ENCODE measurements at places on chromosomes 7 and 10.

GRCh38 chr7:1105189-1105588, 17.3 kb downstream of the GPER1 start:
- H3K4me1 ChIP-seq = peaks cover 12% of the 10 kb centered on the region
- no peaks in the 10 kb centered on the region for H3K36me3 ChIP-seq
- H3K27ac ChIP-seq = no peak overlapping the region
- H3K27me3 ChIP-seq = no peaks in the 10 kb centered on the region
- no peak overlapping the region for H3K4me3 ChIP-seq
- no peak for DNase-seq

DNA sequence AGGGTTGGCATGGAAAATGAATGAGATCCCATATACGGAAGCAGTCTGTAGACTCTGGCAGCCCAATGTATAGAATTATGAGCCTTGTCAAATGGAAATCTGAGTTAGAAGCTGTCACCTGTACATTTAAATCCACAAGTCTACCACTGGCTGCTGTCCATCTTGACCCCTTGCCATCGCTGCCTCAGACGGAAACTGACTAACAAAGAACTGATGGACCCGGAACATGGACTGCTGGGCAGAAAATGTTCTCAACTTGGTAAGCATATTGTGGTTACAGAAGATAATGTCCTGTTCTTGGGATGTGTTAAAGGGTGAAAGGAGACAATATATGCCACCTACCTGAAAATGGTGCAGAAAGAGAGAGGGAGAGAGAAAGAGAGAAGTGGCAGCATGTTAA, 37.5 kb downstream of the PARP12 start:
- H3K4me1 ChIP-seq = no peaks in the 10 kb centered on the region
- no peaks in the 10 kb centered on the region for H3K27me3 ChIP-seq
- H3K27ac ChIP-seq = no peak overlapping the region
- no peak overlapping the region for H3K4me3 ChIP-seq
- DNase-seq = no peak

GRCh38 chr10:125332548-125333208, 172.3 kb upstream of the CTBP2 start:
- no peak overlapping the region for H3K27ac ChIP-seq
- H3K4me1 ChIP-seq = no peaks in the 10 kb centered on the region
- H3K4me3 ChIP-seq = no peak overlapping the region
- H3K36me3 ChIP-seq = no peaks in the 10 kb centered on the region

- no peak overlapping the region for H3K27ac ChIP-seq
- no peak for DNase-seq
- no peak overlapping the region for H3K4me3 ChIP-seq
- H3K36me3 ChIP-seq = no peaks in the 10 kb centered on the region
These were observed 130.8 kb downstream of the DNAJB6 start for GRCh38 chr7:157467496-157468212.

DNA sequence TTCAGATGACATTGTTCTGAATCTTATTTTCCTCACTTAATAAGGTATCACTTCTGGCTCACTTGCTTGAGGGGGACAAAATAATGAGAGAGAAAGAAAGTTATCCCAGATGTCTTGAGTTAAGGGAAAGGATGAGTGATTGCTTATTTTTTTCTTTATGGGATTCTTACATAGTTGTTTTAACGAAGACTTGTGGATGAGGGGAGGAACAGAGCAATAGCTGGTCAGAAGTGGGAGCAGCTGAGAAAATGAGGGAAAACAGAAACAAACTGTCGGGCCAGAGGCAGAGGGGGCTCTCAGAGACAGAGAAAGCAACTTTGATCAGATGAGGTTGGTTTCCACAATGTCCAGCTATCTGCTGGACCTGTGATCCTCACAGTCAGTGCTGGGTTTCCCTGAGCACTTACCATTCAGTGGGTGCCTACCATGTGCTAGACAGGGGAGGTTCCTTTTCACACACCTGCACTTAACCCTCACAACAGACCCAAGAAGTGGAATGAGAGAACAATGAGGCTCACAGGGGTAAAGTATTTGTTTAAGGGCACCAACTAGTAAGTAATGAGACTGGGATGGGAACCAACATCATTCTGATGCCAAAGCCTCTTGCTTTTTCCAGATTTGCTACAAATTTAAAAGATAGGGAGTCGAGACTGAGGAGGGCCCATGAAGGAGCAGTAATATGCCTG, 64.2 kb downstream of the BICC1 start:
- no peaks in the 10 kb centered on the region for H3K27me3 ChIP-seq
- H3K36me3 ChIP-seq = no peaks in the 10 kb centered on the region
- H3K4me3 ChIP-seq = no peak overlapping the region
- no peak overlapping the region for H3K27ac ChIP-seq
- H3K4me1 ChIP-seq = no peaks in the 10 kb centered on the region
- no peak for DNase-seq

Data from natural killer cell (primary cell).